Stimulated activated CD4-positive, alpha-beta T cell treated with anti-CD3 and anti-CD28 coated beads, Interleukin-15, amount 100 ng/mL, for 48 hours (primary cell): ENCODE measurements at places on chromosomes 5 and 9.

GRCh38 chr9:113741886-113742854, 133.9 kb upstream of the ZNF618 start:
- no peak for DNase-seq

DNA sequence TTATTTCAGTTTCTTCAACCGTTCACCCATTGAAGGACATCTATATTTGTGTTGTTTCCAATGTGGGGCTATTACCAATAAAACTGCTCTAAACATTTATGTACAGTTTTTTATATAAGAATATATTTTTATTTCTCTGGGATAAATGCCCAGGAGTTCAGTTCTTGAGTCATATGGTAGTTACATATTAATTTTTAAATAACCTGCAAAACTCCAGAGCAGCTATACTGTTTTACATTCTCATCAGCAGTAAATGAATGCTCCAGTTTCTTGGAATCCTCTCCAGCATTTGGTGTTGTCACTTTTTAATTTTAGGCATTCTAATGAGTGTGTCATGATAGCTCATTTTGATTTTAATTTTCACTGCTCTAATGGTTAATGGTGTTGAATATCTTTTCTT, 36.2 kb downstream of the CDK7 start:
- DNase-seq = no peak

DNA sequence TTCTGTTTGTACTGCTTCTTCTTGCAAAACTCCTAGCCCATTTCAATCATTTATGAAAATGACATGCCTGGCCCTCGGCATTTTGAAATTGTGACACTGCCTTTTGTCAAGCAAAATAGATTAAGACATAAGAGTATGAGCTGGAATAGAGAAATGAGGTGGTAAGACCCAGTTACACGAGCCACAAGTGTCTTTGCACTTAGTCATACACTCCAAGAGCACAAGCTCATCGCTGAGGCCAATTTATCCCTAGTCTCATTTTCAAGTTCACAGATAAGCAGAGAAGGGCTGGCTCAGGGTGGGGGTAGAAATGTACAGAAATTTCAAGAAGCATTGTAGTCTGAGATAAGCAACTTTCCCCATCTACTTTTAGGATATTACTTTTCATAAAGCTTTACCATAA, 40.6 kb upstream of the MAP1B start:
- DNase-seq = no peak

GRCh38 chr5:87781976-87782375, 369.2 kb upstream of the CCNH start:
- DNase-seq = no peak

GRCh38 chr5:158977642-158978041, 122.1 kb downstream of the EBF1 start:
- DNase-seq = no peak
